ENCODE measurements at places on chromosomes 5 and 9.

DNA sequence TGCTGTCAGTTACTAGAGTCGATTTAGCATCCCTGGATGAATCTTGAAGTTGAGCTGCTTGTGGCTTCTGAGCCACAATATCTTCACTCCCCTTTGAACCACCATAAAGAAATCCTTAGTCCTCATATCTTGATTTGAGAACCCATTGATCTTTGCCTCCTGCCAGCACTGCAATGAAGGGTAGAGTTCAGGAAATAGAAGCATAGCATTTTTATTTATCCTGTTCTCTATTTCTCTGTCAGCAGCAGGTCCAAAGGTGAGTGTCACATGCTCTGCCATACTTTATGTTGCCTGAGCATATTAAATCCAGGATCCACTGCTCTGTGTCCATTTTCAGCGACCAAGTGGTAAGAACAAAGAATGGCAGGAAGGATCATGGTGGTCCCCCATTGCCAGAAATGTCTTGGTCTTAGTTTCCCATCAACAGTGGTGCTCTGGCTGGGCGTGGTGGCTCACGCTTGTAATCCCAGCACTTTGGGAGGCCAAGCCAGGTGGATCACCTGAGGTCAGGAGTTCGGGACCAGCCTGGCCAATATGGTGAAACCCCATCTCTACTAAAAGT is 80.2 kb upstream of the PANK3 start:
- DNase-seq: no peak

DNA sequence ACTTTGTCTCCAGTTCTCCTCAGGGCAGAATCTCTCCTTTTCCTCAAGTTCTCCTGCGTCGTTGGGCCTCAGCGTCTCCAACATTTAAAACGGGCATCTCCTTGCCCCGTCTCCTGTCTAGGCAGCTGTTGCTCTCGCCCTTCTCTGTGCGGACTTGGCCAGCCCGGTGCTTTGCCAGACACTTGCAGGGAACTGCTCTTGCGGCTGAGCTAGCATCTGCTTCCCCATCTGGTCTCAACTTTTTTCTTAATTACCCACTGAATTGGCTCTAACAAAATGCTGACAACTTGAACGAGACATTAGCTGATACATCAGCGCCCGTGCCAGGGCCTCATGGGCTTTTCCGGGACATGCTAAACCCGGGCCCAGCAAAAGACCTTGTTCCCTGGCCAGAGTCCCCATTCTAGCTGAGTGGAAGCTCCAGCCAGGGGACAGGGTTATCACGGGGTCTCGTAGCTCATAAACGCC is 25.1 kb downstream of the ZNF618 start:
- DNase-seq: no peak

GRCh38 chr5:14996997-14997396 is 125.4 kb upstream of the ANKH start:
- no peak for DNase-seq

- DNase-seq: no peak
Observed at GRCh38 chr5:124706051-124706450, 40.4 kb downstream of the ZNF608 start.

GRCh38 chr5:87640902-87641301 is 228.2 kb upstream of the CCNH start:
- no peak for DNase-seq

DNA sequence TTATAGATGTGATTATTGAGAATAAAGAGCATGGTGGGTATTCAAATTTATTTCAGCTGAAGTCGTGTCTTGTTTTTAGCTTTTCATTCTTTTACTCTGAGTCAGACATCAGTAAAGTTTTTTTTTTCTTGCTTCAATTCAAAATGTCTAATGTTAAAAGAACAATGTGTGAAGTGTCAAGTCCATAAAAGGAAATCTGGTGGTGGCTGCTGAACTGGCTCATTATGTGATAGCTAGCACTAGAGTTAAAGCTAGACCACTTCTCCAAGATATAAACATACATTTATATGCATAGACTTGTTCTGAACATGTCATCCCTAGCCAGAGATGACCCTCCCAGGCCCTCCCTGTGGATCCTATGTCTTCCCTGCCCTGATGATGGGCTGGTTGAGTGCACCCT is 338.3 kb downstream of the RAB3C start:
- DNase-seq: no peak

DNA sequence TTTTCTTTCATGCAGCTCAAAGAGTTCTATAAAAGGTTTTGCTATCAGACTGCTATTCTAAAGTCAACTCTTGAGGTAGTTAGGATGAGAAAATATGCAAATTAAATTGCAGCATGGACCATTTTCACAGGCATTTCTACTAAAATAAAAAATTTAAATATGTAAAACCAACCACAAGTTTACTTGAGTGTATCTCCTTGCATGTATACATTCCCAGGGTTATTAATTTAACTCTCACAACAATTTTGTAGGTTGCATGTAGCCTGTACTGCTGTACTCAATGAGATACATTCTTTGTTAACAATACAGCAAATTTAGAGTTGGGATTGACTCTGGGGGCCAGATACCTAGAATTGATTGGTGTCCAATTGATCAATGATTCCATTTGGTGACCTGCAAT is 265.8 kb downstream of the MED10 start:
- no peak for DNase-seq

GRCh38 chr5:139740992-139741672 is 54.5 kb upstream of the PSD2 start:
- no peak for DNase-seq

GRCh38 chr9:94855903-94856302 is 129.4 kb downstream of the AOPEP start:
- no peak for DNase-seq

DNA sequence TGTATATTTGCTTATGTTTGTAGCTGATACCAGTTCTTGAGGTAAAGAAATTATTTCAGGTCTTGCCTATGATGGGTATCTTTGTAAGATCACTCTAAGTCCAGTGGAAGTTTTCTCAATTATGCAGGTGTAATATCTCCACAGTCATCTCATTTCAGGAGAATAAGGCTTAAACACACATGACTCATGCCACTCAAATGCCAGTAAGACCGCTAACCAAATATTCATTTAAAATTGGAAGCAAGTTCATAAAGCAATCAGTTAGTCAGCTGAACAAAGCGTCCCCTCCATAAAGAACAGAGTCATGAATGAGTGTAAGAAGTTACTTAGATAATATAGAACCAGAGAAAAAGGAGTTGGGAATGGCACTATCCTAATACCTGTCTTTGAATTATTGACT is 248.7 kb downstream of the LURAP1L start:
- no peak for DNase-seq

DNA sequence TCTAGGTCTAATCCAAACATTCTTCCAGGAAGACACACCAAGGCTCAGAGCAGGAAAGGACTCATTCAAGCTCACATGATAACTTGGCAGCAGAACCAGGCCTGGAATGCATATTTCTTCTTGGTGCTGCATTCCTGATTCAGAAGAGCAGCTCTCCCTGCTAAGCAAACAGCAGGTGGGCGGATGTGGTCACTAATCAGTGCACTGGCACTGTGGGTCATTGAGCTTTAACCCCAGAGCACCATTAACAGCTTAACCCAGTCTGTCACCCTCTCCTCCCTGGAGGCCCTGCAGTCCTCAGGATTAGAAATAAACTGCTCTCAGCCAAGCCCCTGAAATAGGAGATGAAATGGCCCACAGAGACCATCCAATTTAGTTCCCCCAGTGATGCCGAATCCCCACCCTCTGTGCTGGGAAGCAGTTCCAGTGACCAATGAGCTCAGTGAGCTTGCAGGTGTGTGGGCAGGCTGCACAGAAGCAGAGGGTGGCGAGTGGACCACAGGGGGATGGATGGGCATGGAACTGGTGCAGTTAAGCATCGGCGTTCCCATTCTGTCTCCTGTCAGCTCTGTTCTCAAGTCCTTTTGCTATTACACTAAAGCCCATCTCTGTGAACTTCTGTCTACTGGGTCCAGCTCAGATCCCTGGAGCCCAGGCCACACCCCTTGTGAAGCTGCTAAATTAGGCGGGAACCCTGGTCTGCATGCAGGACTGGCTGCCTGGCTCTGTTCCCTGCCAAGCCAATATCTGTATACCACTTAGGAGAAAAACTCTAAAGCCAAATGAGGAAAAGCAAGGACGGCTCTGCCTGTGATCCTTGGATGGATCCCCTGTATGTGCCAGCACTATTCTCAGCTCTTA is 16.6 kb upstream of the MEGF9 start:
- DNase-seq: no peak

DNA sequence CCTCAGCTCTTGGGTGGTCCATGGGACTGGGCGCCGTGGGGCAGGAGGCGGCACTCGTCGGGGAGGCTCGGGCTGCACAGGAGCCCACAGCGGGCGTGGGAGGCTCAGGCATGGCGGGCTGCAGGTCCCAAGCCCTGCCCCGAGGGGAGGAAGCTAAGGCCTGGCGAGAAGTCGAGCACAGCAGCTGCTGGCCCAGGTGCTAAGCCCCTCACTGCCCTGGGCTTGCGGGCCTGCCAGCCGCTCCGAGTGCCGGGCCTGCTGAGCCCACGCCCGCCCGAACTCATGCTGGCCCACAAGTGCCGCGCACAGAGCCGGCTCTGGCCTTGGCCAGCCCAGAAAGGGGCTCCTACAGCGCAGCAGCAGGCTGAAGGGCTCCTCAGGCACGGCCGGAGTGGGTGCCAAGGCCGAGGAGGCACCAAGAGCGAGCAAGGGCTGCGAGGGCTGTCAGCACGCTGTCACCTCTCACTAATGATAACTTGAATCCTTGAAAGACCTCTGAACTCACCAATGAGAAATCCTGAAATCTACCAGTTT is 1506.8 kb upstream of the WWC1 start:
- no peak for DNase-seq

DNA sequence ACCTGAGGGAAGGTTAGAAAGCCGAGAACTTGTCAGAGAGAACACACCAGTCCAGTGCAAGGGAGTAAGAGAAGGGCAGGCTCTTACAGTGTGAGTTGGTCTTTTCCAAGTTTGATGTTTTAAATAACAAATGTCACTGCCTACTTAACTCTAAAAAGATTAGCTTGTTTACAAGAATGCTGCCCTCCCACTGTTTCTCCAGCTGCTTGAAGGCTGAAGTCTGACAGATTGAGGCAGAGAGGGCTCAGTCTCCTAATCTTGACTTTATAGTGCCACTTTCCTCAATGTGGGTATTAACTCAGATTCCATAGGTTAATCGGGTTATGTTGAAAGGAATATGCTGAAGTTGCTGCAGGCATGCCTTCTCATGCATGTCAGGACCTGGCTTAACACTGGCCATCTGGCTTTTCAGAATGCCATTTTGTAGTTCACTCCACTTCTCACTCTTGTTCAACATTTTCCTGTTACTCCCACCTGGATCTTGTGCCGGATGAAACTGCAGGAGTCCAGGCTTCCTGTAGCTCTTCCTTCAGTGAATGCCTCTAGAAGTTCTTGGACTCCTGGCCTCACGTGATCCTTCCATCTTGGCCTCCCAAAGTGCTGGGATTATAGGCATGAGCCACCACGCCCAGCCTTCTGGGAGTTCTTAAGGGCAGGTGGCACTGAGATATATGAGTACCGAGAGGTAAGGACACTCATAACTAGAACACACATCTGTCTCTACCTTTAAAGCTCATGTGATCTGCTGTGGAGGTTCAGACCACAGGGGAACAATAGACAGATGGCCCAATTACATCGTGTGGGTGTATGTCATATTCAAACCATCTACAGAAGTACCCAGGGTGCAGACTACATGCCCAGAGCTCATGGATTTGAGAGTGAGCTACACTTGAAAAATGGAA is 249.7 kb downstream of the ARHGAP26 start:
- no peak for DNase-seq

DNA sequence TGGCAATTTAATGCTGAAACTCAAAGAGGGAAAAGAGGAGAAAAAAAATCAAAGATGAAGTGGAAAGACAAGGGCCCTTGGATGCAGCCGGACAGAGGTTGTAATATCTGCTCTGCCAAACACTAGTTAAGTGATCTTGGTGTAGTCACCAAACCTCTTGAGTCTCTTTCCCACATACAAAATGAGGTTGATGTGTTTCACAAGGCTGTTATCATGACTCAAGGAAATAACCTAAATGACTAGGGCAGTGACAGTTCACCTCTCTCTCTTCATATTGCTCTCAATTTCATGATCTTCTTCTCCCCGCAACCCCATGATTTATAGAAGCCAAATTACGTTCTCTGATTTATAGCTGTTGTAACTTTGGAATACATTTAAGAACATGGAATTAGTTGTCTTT is 44.9 kb downstream of the PIK3R1 start:
- no peak for DNase-seq

DNA sequence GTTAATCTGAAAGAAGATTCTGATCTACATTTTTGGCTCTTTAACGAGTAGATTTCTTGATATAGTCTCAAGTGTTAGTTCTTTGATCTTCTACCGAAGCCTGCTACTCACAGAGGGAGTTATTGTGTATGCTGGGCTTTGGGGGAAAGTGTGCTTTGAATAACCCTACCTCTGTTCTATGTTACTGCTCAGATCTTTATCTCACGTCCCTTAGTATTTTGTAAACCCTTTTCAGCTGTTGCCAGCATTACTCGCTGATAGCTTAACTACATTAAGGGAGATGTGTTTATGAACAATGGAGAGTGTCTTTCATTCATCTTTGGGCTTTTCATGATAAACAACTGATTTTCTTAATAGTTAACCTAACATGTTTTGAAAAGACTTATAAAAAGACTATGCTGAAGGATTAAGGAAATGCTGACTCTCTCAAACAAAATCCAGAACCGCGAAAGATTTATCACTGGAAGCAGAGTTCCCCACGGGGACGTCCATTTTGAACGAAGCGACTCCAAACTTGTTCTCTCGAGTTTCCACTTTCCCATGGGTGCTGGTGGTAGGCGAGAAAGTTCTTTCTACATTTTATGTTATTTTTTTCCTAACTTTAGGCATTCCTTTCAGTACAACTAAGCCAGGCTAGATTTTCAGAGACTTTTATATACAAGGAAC is 27.9 kb upstream of the ALDH1A1 start:
- no peak for DNase-seq

DNA sequence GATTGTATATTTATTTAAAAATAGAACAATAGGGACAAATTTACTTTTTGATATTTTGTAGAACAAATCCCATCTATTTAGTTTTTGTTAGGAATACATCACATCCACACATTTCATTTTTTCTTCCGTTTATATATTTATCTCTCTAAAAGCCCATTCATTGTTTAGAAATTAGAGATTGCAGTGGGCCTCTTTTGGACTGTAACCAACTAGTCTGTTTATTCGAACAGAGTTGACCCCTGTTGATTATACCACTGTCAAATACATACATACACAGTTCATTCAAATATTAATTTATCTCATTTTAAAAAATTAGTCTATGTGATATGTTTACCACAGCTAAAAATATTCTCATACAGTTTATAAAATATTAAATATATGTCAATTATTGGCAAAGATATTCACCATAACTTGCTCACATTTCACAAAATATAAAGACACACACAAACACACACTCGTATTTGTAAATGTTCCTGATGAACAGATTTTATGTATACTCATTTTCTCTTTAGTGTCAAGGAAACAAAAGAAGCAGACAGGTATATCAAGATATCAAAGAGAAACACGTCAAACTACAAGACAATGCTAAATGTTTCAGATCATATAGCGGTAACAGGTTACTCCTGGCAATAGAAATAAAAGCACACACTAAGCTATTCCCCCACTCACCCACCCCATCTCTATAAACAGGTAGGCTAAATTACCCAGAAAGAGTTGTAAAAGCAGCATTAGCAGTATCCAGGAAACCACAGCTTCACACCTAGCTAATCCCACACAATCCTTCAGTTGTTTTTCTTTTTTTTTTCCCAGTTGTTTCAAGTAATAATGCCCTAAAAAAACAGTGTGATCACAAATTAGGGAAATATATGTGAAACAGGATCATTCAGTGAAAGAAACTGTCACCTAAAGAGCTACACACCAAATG is 283.9 kb downstream of the ADAMTS6 start:
- DNase-seq: no peak
